ENCODE measurements at places on chromosomes 3 and 15. TPM values are rescaled to one million over a fixed set of nuclear protein-coding genes. Genes with fewer than 3 reads are reported as not detected.

DNA sequence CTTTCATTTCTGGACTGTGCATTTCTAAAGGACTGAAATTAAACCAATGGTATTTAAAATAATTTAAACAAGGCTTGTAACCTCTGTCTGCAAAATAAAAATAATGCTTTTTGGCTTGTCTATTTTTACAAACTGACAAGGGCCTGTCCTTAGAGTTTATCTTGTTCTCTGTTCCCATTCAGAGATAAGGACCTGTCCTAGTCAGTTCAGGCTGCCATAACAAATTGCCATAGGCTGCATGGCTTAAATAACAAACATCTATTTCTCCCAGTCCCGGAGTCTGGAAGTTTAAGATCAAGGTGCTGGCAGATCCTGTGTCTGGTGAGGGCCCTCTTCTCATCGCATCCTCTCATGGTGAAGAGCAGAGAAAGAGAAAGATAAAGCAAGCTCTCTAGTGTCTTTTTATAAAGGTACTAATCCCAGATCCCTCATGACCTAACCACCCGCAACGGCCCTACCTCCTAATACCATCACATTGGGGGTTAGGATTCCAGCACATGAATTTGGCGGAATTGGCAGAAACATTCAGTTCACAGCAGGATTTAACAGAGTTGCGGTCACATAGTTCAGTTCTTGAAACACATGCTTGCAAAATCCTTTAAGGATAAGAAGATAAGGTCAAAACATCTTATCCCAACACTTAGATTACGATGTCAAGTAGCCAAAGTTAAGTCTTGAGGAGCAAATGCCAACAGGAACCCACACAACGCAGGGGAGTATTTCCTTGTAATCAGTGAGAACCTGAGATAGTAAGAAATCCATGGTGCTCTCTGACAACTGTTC is 17.8 kb downstream of the KBTBD8 start:
- DNase-seq: no peak

DNA sequence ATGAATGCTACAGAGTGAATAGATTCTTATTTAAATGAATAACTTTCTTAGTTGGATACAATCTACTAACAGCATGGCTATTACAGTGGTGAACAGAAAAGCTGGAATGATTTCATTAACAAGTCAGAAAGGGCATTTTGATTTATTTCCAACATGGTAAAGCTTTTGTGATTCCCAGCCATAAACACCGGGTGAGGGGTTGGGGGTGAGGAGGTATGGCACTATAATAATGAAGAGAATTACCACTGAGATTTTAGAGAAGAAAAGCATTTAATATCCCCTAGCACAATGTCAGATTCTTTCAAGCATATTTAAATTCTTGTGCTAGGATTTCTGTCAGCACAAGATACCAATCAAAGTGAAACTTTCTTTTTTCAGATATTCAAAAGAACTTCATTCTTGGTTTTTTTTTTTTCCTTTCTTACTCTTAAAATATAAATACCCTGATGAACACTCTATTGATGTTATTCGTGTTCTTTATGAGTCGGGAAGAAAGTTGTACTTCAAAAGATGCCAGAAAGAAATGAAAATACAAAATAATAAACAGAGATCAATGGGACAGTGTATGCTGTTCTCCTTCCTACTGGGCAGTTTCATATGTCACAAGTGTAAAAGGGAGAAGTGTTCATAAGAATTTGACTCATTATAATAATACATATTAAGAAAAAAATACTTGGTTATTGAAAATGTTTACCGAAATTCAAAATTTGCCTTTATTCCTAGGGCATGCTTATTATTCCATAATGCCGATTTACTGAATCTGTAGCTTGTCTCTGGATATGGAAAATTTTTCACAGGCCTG is 522.8 kb downstream of the CADM2 start:
- no peak for DNase-seq

Gene FEZF2
- not detected for total RNA-seq

DNA sequence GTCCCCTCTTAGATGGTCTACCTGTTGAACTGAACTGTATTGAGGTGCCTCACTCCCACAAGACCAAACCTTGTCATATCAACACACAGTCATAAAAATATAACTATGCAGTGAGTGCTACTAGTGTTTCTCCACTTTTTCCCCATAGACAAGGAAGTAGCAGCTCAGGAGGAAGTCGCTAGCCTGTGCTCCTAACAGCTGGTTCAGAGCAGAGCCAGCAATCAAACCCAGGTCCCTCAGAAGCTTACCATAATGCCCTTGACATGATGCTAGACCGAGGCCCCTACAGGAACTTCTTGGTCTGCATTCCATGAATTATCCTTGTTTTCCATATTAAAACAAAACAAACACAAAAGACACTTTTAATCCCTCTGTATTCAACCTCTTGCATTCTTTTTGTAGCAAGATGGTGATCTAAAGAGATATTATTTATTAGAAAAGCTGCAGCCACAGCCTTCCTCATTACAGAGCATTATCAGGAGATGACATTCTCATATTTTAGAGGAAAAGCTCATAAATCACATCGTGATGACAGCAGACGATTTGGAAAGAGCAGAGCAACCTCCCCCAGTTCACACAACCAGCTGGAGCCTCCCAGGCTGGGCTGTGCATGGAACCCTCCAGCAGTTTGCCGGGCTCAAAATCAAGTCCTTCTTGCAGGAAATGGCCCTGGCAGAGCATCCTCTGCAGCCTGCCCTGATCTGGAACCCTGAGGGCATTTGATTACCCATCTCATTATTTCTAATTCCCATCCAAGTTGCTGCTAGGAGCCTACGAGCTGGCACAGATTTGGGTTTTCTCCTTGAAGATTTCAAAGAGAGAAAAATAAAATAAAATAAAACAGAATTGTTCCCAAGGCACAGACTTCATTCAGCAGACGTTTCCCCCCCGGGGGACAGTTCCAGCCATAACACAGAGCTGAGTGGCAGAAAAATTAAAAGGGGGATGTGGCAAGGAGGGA is 118.8 kb downstream of the SRGAP3 start:
- DNase-seq: no peak

- DNase-seq: no peak
Observed at GRCh38 chr3:120528163-120528562, 68.0 kb upstream of the NDUFB4 start.
